ENCODE measurements at places on chromosomes 11 and 22.

GRCh38 chr11:36249246-36249645 lies 40.0 kb downstream of the COMMD9 start:
- no peak for DNase-seq

- no peak for DNase-seq
Observed at GRCh38 chr22:41429232-41429950, 17.2 kb downstream of the TOB2 start.

GRCh38 chr22:30004101-30004500 lies 76.2 kb upstream of the HORMAD2 start:
- DNase-seq = no peak

GRCh38 chr11:12200991-12201985 lies 90.9 kb downstream of the MICAL2 start:
- no peak for DNase-seq

GRCh38 chr22:27474711-27475547 lies 326.6 kb downstream of the MN1 start:
- DNase-seq = no peak

DNA sequence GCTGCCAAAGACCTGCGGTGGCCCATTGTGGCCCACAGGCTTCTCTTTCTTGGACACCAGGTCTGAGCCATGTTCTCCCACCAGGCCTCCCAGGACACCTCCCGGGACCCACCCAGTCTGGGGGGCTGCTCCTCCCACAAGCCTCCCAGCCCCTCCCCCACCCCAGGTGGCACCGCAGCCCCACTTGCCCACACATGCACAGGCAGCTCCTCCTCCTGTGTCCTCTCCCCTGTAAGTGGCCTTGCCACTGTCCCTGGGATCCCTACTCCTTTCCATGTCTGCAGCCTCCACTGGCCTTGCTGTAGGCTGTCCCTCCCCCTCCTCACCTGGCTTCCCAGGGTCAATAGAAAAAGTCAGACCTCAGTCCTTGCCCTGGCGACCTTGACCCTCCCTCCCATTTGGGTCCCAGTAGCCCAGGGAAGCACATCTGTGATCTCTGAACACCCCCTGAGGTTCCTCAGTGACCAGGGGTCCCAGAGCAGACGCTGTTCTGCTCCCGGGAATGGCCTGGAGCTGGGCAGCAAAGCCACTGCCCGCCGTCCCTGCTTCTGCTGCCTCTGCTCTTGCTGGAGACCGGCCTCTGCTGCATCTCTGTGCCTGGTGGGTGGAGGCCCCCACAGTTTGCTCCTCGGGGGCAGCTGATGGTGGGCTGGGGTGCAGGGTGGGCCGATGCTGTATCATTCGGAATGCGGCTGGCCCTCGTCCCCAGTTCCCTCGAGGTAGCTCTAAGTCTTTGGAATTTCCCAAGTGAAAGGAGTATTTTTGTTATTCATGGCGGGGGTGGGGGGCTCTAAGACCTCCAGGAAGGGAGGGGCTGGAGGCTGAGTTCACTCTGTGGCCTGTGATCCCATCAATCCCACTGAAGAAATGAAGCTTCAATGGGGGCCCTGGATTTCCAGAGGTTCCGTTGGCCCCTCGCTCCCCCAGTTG lies 43.6 kb downstream of the ARHGAP8 start:
- DNase-seq = no peak

- no peak for DNase-seq
Observed at GRCh38 chr11:27763736-27764135, 63.5 kb upstream of the BDNF start.

GRCh38 chr11:66339162-66339675 lies 3.0 kb upstream of the RIN1 start:
- DNase-seq = no peak

DNA sequence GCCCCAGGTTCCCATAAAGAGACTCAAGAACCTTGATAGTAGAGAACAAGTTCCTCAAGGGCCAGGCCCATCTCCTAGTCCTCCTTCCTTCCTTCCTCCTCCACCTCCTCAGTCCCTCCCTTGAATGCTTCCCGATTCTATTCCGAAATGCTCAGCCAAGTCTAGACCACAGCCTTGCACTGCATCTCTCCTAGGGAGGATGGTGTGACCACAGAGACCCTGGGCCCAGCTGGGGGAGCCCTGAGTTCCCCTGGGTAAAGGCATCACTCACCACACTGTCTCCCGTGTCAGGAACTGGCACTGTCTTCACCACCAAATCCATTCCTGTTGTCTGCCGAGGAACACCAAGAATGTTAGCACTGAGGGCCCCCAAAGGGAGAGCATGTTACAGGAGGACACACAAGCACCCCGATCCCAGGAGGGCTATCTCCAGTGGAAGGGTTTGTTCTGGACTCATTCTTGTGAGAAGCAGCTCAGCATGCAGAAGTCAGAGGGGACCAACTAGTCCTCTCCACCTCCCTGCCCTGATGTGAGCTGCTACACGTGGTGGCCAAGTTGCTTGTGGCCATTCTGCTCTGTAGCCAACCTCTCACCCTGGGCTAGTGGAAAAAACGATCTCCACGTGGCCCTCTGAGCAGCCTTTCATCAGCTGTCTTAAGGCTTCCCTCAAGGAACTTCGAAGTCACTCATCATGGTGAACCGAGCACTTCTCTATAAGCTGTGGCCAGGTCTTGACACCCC lies 8.7 kb downstream of the IFT27 start:
- no peak for DNase-seq

DNA sequence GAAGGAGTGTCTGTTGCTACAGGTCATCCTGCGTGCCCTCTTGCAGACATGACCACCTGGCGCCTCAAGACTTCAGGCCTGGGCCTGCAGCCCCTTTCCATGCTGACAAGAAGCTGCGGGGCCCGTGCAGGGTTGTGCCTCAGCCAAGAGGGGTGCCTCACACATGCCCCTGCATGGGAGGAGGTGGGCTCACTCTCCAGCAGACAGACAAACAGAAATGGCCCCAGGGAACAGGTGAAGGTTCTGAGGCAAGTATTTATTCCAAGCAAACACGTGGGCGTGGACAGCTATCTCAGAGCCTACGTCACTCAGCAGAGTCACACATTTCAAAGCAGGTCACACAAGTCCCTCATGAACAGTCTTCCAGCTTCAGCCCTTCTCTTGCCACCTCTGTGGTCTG lies 5.9 kb upstream of the SYCE3 start:
- no peak for DNase-seq

GRCh38 chr11:85737738-85738137 lies 51.7 kb upstream of the CCDC89 start:
- DNase-seq = no peak

DNA sequence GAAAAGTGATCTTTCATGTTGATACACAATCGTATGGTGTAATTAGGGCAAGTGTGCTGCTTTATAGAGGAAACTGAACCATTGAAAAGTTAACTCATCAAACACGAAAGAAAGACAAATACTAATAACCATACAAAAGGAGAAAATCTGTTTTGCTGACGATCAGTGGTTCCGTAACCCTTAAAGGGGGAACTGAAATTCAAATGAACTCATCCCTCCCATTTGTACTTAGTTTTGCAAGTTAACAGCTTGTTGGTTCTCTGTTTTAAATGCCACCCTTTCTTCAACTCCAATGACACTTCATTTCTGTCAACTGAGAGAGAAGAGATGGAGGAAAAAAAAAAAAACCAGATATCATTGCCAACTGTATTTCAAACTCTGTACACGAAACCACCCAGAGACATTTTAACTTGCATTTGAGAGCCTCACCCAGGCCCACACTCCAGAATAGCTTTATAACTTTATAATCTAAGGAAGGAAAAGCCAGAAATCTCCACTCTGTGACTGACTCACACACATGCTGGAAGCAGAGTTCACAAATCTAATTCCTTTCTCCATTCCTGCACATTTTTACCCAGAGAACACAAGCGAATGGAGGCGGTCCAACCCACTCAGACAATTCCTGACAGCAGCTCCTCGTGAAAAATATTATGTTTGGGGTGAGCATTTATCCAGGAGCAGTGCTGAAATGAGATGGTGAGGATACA lies 17.4 kb upstream of the CSNK2A3 start:
- DNase-seq = no peak

- DNase-seq = no peak
Observed at GRCh38 chr11:126748793-126749192, 251.8 kb downstream of the KIRREL3 start.

- DNase-seq = no peak
Observed at GRCh38 chr11:102813484-102813883, 15.5 kb upstream of the MMP1 start.

DNA sequence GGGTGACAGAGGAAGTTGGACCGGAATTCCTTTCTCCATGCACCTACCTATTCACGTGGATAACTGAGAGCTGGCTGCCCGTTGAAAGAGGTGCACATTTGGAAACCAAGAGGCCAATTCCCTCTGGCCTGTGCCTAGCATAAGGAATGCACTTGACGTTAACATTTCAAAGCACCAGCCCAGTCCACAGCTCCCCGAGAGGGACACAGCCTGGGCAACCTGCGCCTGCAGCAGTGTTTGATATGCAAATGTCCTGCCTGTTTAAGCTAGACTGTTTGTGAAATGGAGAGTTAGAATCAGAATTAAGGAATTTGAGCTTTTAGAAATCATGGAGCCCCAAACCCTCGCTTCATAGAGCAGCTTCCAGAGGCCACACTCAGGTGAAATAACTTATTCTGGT lies 126.1 kb downstream of the DSCAML1 start:
- no peak for DNase-seq

DNA sequence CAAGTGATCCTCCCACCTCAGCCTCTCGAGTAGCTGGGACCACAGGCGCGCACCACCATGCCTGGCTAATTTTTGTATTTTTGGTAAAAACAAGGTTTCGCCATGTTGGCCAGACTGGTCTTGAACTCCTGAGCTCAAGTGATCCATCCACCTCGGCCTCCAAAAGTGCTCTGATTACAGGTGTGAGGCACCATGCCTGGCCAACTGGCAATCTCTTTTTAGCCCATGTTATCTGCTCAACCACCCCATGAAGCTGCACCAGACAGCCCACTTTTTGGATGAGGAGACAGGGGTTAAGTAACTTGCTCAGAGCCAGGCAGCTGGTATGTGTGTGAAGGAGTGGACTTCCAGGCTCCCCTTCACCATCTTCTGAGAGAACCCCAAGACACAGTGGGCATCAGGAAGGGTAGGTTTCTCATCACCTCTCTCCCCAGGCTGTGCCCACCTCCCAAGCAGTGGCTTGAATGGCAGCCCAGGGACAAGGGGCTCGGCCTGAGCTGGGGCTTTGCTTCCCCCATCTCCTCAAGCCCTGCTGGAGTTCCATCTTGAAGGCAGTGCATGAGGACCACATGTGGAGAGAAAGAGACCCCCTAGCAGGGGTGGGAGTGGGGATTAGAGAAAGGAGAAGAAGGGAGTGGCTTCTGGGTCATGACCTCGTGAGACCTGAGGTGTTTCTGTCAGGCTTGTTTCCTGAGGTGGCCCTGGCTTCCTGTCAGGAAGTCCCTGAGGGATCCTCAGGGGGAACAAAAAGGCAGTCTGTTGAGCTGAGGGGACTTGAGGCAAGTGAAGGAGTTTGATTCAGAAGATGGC lies 87.5 kb upstream of the PARVA start:
- DNase-seq = no peak

DNA sequence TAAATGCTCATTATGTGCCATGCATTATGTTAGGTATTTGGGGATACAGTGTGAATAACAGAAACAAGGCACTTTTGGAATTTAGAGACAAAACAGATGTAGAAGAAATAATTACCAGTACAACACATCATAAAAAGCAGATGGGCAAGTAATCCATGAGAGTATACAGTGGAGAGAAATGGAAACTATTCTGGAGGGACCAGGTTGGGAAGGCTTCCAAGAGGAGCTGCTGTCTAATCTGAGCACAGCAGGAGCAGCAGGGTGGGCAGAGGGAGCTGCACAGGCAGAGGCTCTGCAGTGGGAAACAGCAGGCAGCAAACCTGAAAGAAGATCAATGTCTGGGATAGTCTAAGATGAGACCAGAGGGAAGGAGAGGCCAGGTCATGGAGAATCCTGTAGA lies 268.7 kb upstream of the CCDC90B start:
- no peak for DNase-seq

- no peak for DNase-seq
Observed at GRCh38 chr22:19848298-19849224, 6.1 kb downstream of the GNB1L start.

- no peak for DNase-seq
Observed at GRCh38 chr11:79937676-79938334, 497.0 kb upstream of the TENM4 start.

GRCh38 chr11:80163441-80163840 lies 722.6 kb upstream of the TENM4 start:
- no peak for DNase-seq

DNA sequence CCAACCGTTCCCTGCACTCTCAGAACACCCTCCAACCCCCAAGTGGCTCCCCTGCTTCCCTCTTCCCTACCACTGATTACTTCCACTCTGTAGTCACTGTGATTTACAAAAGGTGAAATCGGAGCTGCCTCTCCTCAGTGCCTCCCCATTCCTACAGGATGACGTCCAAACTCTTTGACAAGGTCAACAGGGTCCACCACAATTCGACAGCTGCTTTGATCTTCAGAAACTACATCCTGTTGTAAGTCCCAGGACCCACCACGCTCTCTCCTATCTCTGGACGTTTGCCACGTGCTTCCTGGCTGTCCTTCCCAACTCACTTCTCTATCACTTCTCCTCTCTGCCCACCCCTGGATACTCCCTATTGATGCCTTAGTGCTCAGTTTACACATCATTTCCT lies 85.0 kb upstream of the EIF3D start:
- DNase-seq = no peak

- peak; percentile 55 for DNase-seq
Observed at GRCh38 chr11:123640677-123641494, 13.5 kb downstream of the SCN3B start.

GRCh38 chr11:385594-386351 lies 8.2 kb upstream of the PKP3 start:
- no peak for DNase-seq

DNA sequence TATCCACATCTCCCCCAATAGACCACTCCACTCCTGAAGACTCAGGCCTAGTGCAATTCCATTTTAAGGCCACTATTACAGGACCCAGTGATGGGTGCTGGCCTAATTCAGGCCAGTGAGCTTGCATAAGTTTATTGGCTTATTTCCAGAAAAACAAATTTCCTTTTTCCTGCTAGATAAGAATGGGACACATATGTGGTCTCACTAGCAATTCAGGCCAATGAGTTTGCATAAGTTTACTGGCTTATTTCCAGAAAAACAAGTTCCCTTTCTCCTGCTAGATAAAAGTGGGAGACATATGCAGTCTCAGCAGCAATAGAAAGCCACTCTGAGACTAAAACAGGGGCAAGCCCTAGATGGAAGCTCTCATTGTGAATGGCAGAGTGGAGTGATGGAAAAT lies 22.4 kb downstream of the ADM start:
- DNase-seq = no peak

DNA sequence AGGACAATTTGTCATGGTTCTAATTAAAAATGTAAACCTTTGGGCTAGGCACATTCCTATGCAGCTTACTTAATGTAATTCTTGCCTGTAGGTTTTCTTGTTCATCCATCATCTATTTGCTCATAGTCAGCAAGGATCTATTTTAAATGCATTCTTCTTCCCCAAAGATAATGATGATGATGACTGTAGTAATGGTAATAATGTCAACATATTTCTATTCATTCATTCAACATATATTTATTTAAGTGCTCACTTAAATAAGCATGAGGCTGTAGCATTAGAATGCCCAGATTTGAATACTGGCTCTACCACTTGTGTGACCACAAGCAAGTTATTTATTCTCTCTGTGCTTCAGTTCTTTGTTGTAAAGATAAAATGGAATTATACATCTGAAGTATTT lies 169.6 kb upstream of the SYN3 start:
- DNase-seq = no peak

GRCh38 chr11:60360621-60361020 lies 17.7 kb upstream of the MS4A7 start:
- no peak for DNase-seq

GRCh38 chr11:118605116-118605867 lies 2.1 kb upstream of the PHLDB1 start:
- DNase-seq = no peak

- peak; percentile 72 for DNase-seq
Observed at GRCh38 chr22:18156878-18157713, 7.1 kb downstream of the USP18 start.

Data from activated CD4-positive, alpha-beta T cell treated with anti-CD3 and anti-CD28 coated beads, Interleukin-10, Interleukin-2, amounts not matched to agents 100 ng/mL and 50 ng/mL, durations not matched to agents 16 hours and 8 hours (primary cell).